Activated CD4-positive, alpha-beta T cell treated with anti-CD3 and anti-CD28 coated beads, Interleukin-2, amount 50 U/mL, for 4 hours (primary cell): ENCODE measurements at places on chromosomes 2 and 18.

- no peak for DNase-seq
Measured at GRCh38 chr2:52072949-52073348, 1041.0 kb upstream of the NRXN1 start.

- no peak for DNase-seq
Measured at GRCh38 chr18:9898792-9899549, 13.2 kb downstream of the TXNDC2 start.

DNA sequence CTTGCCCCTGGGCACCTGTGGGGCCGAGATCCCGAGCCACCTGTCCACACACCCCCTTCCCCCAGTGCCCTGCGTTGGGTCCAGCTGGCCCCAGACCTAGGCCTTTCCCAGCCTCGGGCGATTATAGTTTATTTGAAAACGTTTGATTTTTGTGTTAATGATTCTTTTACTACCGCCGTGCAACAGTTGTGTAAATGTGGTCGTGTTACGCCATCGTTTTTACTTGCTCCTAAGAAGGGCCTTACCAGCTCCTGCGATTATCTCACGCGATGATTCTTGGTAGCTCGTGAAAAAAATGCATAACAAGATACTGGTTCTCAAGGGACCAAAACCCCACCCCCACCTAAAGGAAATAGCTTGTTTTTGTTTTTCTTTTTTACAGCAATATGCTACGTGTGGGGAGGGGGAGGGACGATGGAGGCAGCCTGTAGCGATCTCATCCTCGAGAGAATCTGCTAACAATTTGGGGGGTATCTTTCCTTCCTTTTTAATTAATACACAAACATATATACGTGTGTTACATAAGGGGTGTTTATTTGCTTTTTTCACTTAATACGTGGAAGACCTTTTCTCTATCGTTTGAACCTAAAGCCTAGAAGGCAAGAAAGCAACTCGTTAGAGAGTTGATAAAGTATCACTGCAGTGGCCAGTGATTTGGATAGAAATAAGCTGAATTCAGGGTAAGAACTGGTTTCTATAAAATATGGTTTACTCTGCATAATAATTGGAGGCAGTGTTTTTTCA is 1.0 kb downstream of the ZDBF2 start:
- DNase-seq, result no peak

GRCh38 chr2:158753641-158754611 is 41.2 kb upstream of the DAPL1 start:
- DNase-seq, result no peak

DNA sequence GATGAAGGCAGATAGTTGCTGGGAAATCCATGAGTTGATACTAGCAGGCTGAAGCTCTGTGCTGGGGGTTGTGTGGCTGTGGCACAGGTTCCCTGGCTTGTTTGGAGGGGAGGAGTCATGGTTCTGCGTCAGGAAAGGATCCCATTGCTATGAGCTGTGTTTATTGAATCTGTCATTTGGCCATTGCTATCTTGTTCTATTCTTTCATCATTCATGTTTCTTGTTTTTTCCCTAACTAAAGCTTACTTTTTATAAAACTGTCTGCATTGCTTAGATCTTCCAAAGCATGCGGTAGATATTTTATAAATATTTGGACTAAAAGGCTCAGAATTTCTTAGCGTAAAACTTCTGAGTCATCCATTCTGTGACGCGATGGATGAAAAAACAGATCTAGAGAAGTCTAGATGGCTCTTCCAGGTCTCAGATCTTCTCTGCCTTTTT is 335.3 kb downstream of the PTPRM start:
- no peak for DNase-seq
